ENCODE measurements at places on chromosomes 5 and 9. TPM values are rescaled to one million over a fixed set of nuclear protein-coding genes. Genes with fewer than 3 reads are reported as not detected.
A peak's percentile ranks its signal among the peaks of the same experiment; 100 is the strongest.

- no peak for DNase-seq
These were observed 120.8 kb upstream of the SLC27A6 start for GRCh38 chr5:128844354-128844923.

Gene LPAR1
- not detected for total RNA-seq

DNA sequence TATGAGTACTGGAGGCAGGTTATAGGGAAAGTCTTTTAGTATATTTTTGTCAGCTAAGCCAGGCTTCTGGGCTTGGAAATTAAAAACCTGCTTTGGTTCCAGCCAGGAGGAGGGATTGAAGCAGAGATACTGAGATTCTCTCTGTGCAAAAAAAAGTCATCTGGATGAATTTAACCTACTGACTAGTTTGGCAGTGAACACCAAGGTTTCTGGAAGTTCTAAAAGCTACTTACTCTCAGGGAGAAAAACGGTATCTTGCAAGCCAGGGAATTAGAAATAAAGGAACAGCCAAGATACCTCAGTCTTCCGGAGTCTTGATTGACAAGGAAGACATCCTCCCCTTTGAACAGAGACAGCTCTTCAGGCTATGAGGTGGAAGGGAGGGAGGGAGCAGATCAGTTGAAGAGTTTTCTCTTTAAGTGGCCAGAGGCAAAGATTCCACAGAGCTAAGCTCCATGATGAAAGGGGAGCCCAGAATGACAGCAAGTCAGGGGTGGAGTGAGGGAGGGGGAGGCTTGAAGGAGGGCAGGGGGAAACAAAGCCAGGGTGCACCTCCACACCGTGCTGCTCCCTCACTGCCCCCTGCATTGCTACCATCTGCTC lies 8.3 kb upstream of the ZBTB34 start:
- no peak for DNase-seq

- no peak for DNase-seq
These were observed 75.2 kb upstream of the CPEB4 start for GRCh38 chr5:173812811-173813550.

GRCh38 chr5:133661389-133661788 lies 49.0 kb upstream of the FSTL4 start:
- no peak for DNase-seq

Gene MIER3
- total RNA-seq = 24.6 TPM

Gene LCN6
- not detected for total RNA-seq

DNA sequence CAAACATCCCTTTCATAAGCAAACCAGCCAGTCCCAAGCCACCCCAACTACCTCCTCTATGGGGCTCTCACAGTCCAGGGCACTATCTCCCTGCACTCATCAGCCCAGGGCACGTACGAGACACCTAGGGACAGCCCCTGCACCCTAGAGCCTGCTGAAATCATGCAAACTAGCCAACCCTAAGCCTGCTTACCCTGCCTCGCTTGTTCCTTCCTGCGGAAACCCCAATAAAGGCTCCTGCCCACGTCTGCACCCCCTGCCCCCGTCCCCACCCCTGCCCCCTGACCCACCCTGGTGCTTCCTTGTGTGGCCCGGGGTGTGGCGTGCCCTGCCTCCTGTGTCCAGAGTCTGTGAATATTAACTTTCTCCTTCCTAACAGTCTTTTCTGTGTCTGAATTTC lies 135.9 kb downstream of the GADD45G start:
- peak; percentile 19 for DNase-seq

Gene RACK1
- total RNA-seq = 2,163 TPM

Gene FAM221B
- total RNA-seq = not detected

GRCh38 chr9:137762414-137763061 lies 115.0 kb upstream of the CACNA1B start:
- no peak for DNase-seq

GRCh38 chr5:159341906-159342310 lies 11.6 kb upstream of the IL12B start:
- DNase-seq = peak; percentile 53

Gene PCDHGA1
- not detected for total RNA-seq

Gene STPG3
- total RNA-seq = 0.62 TPM

DNA sequence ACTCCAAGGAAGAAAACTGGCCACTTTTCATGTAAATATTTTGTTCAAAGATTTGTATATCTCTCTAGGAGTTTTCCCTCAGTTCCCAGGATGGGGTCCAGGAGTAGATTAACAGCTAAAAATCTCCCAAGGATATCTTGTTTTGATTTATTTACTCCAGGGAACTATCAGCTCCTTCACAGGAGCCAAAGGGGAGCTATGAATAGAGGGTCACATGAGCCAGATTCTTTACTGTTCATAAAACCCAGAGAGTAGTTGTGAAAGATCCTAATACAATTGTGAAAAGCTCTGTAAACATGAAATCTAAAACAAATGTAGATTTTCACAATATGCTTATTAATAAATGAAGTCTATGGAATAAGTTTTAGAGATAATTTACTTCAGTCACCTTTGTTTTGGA lies 16.9 kb downstream of the DIMT1 start:
- DNase-seq = no peak

DNA sequence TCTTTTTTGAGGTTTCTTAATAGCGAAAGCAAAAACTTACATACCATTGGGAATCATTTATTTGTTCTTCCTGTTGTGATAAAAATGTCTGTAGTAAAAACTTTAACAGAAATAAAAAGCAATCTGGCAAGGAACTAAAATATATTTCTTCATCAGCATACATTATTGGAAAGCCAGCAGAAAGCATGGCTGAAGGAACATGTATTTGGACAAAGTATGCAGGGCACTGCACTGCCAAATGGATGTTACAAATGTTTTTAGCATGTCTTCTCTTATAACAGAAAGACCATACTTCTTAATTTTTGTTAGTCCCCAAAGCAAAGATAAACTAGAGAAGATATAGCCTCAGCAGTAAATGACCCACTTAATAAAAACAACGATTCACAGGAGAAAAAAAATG lies 80.5 kb downstream of the SMIM15 start:
- DNase-seq = no peak

Gene PCDHGB3
- total RNA-seq = 0.13 TPM

Gene GDF9
- 0.70 TPM for total RNA-seq

Gene PCDHB11
- total RNA-seq = not detected

Gene CLIC3
- 2.1 TPM for total RNA-seq
